ENCODE measurements at places on chromosomes 6 and 20.
A peak's percentile ranks its signal among the peaks of the same experiment; 100 is the strongest.

- no peak for DNase-seq
Observed at GRCh38 chr6:3656076-3656475, 95.4 kb downstream of the PXDC1 start.

- no peak for DNase-seq
Observed at GRCh38 chr20:10511509-10512251, 76.6 kb downstream of the SLX4IP start.

DNA sequence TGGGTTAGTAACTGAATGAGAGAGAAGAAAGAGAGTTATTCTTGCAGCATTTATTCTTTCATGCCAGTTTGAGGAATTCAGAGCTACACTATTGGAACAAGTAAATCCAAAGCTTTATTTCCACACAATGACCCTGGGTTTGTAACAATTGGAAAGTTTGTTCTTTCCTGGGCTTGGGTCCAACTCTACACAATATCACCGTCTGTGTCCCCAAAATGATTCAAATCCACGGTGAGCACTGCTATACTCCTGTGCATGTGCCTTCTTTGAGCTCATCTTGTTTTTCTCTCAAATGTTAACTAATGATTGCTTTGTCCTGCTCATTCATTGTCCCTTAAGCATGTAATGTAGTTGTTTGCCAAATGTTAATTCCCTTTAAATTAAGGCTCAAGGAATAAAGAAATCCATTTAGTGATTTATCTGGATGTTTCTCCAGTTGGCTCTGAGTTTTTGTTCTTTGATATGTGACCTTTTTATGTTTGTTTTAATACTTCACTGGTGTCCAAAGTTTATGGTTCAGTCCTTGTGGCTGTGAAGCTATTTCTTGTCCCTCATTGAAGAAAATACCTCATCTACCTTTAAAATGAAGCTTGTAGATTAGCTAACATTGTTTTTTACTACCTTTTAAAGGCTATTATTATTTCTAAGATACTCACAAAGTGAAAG lies 20.5 kb upstream of the CRISP3 start:
- DNase-seq = peak; percentile 20

DNA sequence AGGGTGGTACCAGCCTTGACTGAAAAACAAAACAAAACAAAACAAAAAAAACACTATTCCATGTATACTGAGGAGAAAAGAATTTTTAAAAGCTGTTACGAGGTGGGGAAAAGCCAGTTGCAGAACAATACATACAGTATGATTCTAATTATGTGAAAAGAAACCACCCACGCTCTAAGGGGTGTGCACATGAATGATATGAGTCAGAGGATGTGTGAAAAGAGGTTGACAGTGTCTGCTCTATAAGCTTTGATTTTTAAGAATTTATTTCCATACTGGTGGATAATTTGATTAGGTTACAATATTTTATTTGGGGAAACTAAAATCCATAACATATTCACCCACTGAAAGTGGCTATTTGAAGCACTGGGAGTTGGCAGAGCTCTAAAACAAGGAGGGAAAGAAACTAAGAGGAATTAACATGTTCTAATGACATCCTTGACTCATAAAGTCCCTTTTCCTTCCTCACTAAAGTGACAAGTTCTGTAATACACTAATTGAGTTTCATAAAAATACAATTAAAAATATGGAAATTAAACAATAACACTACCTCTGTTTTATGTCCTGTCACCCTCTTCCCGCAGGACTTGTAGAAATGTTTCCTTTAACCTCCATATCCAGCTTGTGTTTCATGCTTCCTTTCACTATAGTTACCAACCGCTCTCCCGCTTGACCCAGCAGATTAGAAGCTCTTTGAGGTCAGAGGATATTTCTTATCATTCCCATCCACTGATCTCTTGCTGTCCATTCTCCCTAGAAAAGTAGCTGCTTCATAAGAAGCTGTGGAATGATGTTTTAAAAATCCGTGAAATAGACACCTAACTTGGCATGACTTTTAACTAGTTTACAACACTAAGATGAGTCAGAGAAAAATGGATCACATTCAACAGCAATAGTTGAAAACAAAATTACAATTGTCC lies 118.6 kb upstream of the CCDC28A start:
- DNase-seq = no peak

GRCh38 chr6:32637219-32637880 lies at the start of gene HLA-DQA1:
Gene HLA-DQA1 (plus strand): TSS chr6:32637406. CDS start chr6:32637459, 53 bp downstream.
- DNase-seq = no peak

DNA sequence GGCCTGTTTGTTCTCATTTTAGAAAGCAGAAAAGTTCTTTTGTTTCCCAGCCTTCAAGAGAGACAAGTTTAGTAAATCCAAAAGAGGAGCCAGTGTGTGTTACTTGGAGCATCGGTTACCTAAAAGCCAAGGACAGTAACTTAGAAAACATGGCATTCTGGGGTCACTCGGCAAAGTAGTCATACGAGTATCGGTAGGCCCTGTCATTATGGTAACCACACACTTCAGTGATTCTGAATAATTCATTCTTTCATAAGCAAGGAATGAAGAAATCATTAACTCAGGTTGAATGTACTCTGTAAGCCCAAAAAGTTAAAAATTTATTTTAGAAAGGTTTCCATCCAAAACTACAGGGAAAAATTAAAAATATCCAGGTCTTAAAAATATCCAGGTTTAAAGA lies 34.0 kb downstream of the CNKSR3 start:
- DNase-seq = no peak

DNA sequence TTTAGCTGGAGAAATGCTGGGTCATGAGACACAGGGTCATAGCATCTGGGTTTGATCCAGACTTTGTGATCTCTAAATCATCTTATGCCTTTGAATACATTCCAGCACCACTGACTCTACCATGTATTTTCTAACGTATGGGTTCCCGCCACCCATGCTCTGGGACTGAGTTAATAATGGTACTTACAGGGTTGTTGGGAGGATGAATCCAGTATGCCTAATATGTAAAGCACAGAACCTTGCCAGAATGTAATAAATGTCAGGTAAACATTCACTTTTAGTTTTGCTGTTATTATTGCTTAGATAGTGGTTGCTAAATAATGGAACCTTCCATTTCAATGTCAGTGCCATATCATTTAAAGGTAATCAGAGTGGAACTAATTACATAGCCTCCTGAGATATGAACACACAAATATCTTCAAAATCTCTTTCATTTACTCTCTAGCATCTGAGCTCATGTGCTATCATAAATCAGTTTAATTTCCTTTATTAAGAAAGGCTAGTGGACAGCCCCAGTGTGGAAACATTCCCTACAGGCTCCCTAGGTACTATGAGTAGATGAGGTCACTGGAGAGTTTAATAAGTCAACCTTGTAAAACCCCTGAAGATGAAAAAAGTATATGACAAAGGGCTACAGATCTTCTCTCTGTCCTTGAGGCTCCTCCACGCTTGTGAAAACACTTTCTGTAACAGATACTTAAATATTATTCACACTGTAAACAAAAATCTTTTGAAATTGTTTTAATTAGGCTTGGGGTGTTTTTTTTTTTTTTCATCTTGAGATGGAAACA lies 226.6 kb downstream of the ALDH8A1 start:
- no peak for DNase-seq

- DNase-seq = no peak
Observed at GRCh38 chr6:115819506-115819905, 241.2 kb downstream of the FRK start.
